Hindlimb muscle (tissue), 1 donor: ENCODE measurements at places on chromosomes 5 and 9.

- no peak for DNase-seq
These were observed 5.8 kb upstream of the KLHL3 start for GRCh38 chr5:137741718-137742117.

DNA sequence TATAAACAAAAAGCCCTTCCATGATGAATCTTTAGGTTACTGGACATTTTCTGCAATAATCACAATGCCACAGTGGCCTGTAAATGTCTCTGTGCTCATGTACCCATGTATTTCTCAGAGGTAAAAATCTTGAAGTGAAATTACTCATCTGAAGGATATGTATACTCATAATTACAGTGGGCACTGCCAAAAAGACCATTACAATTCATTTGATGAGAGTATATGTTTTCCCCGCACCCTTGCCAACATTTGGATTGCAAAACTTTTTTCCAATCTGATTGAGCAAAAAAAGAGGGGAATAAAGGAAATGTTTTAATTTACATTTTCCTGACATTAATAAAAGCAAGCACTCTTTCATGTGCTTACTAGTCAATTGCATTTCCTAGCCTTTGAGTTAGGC is 110.5 kb downstream of the EPB41L4A start:
- no peak for DNase-seq

DNA sequence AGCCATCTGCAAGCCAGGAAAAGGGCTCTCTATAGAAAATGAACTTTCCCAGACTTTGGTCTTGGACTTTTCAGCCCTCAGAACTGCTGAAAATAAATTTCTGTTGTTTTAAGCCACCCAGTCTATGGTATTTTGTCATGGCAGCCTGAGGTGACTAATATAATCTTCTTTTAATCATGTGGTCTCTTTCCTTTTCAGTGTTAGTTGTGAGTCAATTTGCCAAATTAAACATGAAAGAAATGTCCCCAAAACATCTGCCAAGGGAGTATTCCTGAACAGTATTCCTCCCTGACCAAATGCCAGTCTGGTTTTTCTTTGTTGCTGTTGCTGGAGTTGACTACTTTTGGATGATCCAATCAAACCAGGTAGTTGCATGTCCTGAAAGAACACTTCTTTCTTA is 4.7 kb upstream of the YTHDC2 start:
- DNase-seq, result no peak

DNA sequence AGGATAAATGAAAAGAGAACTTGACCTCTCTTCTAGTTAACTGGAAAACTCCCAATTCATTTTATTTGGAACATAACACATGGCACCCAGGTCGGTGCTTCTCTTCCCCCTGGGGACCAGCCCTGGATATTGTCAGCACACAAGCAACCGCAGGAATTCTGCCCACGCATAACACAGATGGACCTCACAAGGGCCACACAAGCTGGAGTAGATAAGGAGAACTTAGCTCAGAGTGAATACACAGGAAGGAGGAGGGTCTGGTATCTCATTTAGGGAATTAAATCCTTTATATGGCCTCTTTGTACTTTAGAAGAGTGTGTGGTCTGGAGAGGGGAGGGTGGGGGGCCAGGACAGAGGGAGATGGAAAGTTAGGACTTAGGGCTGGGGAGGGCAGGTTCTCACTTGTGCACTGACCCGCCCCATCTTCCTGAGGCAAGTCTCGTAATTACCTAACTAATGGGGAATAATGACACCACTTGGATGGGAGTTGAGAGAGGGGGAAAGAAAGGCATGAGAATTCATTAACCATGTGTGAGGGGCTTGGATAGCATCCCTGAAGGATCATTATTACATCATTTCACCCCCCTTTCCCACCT is 341.2 kb upstream of the WWC1 start:
- DNase-seq, result no peak

- DNase-seq, result peak; percentile 9
These were observed 366.7 kb downstream of the GABRG2 start for GRCh38 chr5:162434281-162434680.

- DNase-seq, result no peak
These were observed 254.0 kb downstream of the DEPDC1B start for GRCh38 chr5:60445921-60446320.

GRCh38 chr5:179113143-179113530 is 53.0 kb downstream of the ZNF354C start:
- DNase-seq, result no peak
